ENCODE measurements at places on chromosomes 16 and 17.

DNA sequence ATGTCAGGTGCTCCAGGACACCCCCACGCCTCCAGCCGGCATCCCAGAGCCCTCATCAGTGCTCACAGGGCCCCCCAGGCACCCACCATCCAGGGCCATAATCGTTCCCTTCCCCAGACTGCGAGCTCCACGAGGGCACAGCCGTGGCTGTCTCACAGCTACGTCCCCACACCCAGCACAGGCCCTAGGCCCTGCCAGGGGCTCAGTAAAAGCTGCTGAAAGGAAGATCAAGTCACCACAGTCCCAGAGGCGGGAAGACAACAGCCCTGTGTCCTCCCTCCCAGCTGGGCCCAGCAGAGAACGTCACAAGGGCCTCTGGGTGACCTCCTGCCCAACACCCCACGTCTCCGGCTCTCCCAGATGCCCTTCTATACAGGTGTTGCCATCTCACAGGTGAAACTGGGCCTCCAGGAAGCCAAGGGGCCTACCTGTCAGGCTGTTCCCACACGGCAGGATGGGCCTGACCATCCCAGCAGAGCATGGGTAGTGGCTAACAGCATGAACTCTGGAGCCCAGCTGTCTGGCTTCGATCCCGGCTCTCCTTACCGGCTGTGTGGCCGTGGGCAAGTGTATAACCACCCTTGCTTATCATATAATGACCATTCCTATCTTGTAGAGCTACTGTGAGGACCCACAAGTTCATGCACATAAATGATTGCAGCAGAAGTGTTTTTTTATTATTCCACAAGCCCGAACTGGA lies 17.9 kb downstream of the ARL2BP start:
- no peak for DNase-seq

DNA sequence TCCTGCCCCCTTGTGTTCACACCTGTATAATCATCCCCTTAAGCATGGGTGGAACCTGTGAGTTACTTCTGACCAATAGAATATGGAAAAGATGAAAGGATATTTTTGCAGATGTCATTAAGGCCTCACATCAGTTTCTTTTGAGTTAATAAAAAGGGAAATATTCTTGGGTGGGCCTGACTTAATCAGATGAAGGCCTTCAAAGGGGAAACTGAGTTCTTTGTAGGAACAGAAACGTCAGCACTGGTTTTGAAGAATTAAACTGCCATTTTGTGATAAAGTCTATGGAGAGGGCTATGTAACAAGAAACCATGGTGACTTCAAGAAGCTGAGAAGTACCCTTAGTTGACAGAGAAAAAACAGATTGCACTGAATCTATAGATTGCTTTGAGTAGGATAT lies 168.7 kb upstream of the CNTNAP4 start:
- DNase-seq: no peak

DNA sequence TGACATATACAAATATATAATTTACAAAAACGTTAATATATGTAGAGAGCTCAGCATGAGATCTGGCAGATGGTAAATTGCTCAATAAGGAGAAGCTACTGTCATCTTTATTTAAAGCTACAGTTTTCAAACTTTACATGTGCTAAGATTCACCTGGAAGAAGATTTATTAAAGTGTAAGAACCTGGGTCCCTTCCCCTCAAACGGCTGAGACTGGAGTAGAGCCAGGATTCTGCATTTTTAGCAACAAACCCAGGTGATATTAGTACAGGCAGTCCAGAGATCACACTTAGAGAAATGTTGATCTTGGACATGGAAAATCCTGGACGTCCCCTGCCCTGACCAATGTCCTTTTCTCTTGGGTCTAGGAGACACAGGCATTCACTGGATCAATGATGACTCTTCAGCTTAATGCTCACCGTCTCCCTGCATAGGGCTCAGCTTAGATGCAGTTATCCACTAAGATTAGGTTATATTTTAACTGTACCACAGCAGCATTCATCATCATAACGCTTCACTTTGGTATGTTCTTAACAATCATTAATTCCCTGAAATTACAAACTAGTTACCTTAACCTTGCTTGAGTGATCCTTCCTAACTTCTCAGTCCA lies 20.4 kb downstream of the CDR2 start:
- no peak for DNase-seq

- DNase-seq: no peak
Observed at GRCh38 chr17:12070561-12070960, 49.9 kb downstream of the MAP2K4 start.

All from RWPE1 (cell line).